ENCODE measurements at places on chromosomes 3 and 15. TPM values are rescaled to one million over a fixed set of nuclear protein-coding genes. Genes with fewer than 3 reads are reported as not detected.

SLC7A14 gene
- 11.9 TPM for total RNA-seq

PLCH1 gene
- total RNA-seq: 25.0 TPM

STRIT1 gene
- not detected for total RNA-seq

RFC4 gene
- 28.1 TPM for total RNA-seq
